ENCODE measurements at places on chromosomes 16 and 17. TPM values are rescaled to one million over a fixed set of nuclear protein-coding genes. Genes with fewer than 3 reads are reported as not detected.

LDHD gene
- total RNA-seq: 21.6 TPM

CSF3 gene
- not detected for total RNA-seq

KRTAP4-6 gene
- total RNA-seq: not detected

NPIPB13 gene
- total RNA-seq: 9.5 TPM

MAP3K14 gene
- total RNA-seq: 9.7 TPM

EPOP gene
- 9.4 TPM for total RNA-seq
